Stimulated activated CD8-positive, alpha-beta memory T cell treated with anti-CD3 and anti-CD28 coated beads, Interleukin-15, amount 100 ng/mL, for 4 hours (primary cell): ENCODE measurements at places on chromosomes 12 and 14.

DNA sequence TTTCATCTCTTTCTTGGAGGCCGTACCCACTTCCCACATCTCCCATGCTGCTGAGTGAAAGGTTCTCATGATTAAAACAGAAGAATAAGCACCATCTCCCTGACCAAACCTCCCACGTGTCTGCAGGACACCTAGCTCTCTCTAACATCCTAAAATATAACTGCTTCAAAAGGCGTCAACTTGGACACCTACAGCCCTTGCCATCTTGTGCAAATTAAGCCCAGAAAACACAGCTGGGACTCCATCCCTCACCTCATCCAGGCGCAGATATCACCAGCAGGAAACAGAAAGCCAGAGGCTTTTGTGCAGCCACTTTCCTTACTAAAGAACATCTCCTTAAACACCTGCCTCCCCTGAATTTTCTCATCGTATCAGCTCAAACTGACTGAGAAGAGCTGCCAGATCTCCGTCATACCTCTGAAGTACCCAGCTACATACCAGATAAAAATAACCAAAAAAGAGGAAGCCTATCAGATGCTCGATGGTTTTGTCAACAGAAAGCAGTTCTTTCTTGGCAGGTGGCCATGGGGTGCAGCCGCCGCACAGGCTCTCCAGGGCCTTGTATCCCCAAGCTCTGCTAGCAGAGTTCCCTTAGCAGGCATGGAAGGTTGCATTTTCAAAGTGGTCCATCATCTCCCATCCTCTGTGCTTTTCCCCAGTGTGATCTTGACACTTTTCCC lies 28.8 kb downstream of the MAP3K9 start:
- DNase-seq: no peak

DNA sequence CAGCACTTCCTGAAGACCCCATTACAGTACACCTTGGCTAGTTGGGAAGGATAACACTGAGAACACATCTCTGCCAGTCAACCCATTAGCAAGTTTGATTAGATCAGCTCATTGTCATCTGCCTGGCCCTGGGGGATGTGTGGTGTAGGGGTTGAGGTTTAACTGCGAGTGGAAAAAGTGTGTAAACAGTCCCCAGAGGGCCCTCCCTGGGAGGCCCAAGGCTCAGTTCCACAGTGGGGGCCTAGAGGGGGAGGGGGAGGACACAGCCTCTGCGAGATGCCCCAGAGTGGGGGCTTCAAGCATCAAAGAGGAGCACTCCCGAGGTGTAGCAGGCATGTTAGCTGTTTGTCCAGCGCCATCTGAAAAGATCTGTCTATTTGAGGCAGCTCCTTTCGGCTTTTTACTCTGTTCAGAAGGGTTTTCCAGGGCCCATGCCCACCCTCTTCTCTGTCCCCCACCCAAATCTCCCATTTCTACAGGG lies 344 bp downstream of the LPAR5 start:
- peak; percentile 50 for DNase-seq

GRCh38 chr12:66170606-66171005 lies 810 bp upstream of the TMBIM4 start:
- DNase-seq: no peak

GRCh38 chr12:122732170-122732569 lies 1.5 kb upstream of the HCAR1 start:
- no peak for DNase-seq

- no peak for DNase-seq
Measured at GRCh38 chr12:2179953-2180736, 127.4 kb downstream of the CACNA1C start.

DNA sequence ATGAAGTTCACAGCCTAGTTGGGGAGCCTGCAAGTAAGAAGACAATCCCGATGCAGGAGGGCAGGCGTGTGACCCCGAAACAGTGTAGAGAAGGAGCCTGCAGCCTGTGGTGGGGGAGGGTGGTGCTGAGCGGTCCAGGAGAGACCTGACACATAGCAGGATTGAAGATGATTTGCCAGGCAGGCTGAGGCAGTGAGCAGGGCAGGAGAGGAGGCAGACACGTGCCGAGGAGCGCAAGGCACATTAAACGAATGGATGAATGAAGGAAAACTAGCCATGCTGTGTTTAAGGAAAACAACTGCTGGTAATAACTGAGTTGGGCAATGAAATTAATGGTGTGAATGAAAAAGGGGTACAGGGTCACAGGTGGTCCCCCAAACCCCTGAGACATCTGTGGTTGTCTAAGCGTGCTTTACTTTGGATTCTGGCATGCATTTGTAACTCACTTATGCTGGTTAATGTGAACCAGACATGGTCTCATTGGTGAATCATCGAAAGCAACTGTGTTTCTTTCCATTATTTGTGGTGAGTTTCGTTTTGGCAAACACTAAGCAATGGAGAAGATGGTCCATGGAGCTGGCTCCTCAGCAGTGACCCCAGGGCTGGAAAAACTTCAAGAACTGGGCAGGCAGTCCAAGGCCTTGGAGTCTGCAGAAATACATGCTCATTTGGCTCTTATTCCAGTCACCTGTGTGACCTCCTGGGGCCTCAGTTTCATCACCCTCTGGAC lies 96.9 kb upstream of the EVL start:
- no peak for DNase-seq

DNA sequence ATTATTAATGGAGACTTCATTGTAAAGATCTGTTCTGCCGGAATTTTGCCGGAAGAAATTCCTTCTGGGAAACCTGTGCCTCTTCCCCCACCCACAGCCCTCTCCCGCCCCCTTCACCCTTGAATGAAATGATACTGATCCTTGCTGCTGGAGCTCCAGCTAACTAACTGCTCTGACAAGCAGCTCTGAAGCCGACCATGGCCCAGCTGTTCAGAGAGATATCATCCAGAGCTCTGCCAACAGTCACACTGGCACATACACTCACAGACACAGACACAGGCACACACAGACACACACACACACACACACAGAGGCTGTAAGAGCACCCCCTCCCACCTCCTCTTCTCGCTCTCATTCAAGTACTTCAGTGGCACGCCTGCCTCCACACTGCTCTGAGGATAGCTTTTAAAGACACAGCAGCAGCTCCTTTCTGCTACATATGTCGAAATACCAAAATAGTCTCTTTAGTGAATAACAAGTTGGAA lies 88.6 kb downstream of the R3HDM2 start:
- no peak for DNase-seq

- DNase-seq: no peak
Measured at GRCh38 chr14:25019892-25020291, 30.1 kb downstream of the STXBP6 start.

DNA sequence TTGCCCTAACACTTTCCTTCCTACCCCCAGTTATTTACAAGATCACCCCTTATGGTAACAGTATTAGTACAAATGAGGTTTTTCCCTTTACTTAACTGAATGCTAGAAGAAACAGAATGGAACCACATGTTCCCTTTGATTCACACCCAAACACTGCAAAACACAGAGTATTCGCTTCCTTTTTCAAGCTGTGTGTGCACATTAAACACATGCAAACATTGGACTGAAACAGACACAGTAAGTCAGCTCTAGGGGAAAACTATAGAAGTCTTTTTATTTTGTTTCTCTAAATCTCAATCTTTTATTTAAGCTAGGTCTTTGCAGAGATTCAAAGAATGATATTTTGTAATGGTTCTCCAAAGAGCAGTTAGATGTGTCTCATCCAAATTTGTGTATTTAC lies 728.5 kb downstream of the DIO2 start:
- DNase-seq: no peak

DNA sequence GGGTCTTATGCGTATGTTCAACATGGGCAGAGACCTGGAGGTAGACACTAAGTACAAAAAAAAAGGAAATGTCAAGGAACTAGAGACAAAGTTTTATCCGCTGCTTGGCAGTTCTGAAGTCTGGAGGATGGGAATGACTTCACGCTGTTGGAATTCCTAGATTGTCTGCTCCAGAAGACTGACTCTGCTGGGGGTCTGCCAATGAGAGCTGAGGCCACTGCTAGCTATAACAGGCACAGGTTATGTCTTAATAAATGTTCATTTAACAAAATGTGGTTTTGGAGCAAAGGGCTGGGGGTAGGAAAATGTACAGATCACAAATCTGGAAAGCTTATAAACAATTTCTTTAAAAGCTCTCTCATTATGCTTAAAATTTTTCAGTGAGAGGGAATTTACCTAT lies 5.9 kb downstream of the RNASE8 start:
- no peak for DNase-seq

GRCh38 chr12:32567296-32567674 lies 111.8 kb upstream of the DNM1L start:
- no peak for DNase-seq

DNA sequence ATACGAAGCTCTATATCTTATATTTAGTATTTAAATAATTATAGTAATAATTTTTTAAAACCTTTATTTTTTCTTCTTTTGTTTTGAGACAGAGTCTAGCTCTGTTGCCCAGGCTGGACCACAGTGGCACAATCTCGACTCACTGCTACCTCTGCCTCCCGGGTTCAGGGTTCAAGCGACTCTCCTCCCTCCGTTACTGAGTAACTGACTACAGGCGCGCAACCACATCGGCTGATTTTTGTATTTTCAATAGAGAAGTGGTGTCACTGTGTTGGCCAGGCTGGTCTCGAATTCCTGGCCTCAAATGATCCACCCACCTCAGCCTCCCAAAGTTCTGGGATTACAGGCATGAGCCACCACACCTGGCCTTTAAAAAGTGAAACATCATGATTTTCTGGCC lies 13.0 kb upstream of the WNK1 start:
- no peak for DNase-seq

DNA sequence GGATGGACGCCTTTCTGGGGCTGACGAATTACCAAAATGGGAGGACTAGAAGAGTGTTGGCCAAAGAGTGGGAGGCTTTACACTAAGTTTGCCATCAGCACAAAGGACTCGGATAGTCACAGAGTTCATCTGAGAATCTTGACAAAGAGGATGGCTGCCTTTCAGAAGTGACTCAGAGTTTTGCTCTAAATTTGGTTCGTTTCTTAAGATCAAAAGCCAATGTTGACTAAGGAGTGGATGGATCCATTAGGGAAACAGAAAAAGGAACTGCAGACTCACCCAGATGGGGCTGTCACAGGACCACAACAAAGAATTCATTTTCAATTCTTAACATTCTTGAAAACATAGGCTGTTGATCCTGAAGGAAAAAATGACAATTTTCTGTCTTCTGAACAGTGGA lies 81.3 kb upstream of the DUSP6 start:
- DNase-seq: no peak

GRCh38 chr12:110345176-110345661 lies 58.3 kb downstream of the ANAPC7 start:
- no peak for DNase-seq

DNA sequence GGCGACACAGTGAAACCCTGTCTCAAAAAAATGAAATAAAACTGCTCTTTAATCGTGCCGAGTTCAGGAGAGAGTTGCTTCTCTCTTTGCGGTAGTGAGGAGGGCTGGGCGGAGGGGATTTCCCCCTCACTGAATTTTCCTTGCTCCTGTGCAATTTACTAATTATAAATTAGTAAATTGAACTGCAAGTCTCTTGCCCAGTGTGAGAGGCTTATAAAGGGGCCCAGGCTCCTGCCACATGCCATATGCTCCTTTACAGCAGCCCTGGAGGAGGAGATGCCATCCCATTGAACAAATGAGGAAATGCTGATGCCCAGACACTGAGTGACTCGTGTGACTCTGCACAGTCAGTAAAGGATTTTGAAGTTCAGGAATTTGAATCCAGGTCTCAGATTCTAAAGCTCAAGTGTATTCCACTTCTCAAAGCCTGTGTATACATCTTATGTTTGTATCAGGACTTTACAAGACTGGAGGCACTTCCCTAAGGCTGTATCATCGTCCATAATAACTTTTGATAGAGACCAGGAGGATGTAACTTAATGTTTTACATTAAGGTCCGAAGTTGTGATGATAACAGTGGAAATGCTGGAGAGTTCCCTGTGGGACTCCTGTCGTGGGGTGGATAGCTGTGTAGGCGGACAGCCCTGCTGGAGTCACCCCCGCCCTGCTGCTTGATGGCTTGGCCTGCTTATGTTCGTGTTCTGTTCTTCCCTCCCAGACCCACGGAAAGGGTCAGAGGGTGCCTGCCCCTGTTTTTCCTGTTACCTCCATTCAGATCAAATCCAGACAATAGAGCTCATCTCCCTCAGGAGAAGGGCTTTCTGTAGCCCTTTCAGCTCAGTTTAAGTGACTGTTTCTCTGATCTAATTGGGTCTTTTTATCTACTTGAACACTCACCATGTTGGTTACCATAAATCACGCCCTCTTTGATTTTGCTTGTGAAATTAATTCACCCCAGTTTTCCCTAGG lies 13.9 kb downstream of the PELI2 start:
- DNase-seq: no peak

- DNase-seq: no peak
Measured at GRCh38 chr12:402029-402389, 565 bp downstream of the CCDC77 start.

- no peak for DNase-seq
Measured at GRCh38 chr14:74660167-74660566, 48.1 kb upstream of the LTBP2 start.

DNA sequence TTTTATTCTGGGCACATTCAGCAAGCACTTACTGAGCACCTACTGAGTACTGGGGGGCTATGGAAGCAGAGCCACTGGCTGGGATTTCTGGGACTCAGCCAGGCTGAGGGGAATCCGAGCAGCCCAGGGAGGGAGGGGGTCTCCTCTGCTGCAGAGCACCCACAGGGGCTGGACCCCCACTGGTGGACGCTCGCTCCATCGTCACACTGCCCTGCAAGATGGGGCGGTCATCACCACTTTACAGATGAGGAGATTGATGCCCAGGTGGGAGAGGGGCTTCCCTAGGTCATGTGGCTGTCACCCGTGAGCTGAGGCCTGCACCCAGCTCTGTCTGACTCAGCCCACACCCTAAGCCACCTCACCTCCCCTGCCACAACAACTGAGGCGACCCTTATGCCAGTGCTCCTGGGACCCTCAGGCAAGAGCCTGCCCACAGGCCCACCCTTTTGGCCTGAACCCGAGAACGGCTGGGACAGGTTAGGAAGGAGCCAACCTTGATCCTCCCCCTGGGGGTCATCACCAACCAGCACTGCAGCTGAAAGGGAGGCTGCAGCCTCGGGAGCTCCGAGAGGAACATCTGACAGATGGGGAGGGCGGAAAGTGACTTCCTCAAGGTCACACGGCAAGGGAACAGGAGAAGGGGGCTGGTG lies 74.4 kb downstream of the SERPINA3 start:
- no peak for DNase-seq

DNA sequence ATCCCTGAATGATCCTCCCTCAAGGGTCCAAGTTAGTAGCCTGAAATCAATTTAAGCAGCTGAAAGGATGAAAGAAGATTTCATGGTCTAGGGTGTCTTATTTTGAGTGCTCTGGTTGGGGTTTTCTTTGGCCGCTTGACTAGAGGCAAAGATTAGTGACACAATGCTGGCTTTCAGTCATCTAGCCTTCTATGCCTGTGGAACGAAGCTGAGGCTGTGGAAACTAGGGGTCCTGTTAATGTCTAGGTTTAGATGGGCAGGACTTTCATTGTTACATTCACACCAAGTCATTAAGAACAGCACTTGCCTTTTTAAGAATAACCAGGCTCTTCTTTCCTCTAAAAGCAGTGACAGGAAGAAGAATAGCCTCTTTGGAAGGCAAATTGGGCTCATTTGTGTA lies 253.8 kb upstream of the E2F7 start:
- DNase-seq: no peak
